ENCODE measurements at places on chromosomes 5 and 9.

DNA sequence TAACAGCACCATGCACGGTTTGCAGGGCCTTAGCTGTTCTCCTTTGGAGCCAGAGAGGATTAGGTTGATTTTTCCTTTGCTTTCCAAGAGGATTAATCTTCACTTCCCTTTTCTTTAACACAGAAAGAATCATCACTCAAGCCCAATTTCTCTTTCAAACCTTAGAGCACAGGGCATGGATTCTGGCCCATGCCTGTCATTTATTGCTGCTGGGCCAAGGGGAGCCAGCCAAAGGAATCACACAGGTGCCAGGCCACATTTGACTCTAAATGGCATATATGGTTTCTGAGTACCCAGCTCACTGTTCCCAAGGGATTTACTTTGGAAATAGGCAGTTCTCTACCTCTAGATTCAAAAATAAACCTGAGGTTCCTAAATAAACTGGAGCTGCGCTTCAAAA, 58.3 kb downstream of the FBXL7 start:
- DNase-seq: no peak

DNA sequence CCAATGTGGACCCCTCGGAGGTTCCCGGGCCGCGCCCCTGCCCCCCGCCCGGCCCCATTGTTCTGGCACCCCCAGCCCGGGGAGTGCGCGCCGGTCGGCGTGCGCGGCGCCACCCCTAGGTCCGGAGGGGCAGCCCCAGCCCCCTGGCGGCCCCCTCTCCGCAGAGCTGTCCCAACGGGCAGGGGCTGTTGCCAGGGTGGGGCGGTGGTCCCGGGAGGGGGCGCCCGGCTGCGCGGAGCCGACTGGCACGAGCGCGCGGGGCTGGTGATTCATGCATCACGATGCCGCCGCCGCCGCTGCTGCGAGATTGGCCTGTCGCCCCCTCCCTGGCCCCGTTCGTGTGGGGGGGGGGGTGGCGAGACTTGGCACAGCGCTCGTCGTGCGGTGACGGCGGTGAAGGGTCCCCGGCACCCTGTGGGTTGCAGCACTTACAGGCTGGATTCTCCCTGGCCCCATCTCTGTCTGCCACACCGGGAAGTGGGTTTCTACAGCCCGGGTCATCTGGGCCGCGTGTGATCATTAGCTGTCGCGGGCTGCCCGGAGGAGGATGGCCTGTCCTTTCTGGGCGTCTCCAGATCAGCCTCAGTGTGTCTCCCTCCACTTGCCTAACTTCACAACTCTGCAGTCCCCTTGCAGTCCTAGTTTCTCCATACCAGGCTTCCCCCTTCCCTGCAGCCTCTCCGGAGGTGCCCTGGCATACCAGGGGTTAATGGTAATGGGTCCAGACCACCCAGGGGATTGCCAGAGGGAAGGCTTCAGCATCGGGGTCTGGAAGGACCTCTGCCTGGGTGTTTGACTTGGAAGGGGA, 858 bp downstream of the NCS1 start:
- DNase-seq: no peak

GRCh38 chr9:134837529-134837928, 43.1 kb upstream of the FCN2 start:
- no peak for DNase-seq

DNA sequence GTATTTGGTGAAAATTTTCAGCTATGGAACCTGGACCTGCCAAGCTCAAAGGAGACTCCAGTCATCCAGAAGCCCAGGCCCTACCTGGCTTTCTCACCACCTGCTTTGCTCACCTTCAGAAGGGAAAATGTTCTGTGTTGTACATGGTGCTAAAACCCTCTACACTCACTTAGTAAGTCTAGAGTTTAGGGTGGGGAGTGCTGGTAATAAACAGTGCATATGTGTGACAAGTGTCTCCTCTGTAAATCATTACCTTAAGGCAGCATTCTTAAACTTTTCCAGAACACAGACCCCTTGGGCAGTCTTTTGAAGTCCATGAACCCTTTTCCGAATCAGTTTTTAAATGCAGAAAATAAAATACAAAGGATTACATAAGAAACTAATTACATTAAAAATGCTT, 248.8 kb upstream of the PIK3R1 start:
- no peak for DNase-seq

GRCh38 chr5:134246771-134247427, 21.0 kb upstream of the PPP2CA start:
- DNase-seq: no peak

DNA sequence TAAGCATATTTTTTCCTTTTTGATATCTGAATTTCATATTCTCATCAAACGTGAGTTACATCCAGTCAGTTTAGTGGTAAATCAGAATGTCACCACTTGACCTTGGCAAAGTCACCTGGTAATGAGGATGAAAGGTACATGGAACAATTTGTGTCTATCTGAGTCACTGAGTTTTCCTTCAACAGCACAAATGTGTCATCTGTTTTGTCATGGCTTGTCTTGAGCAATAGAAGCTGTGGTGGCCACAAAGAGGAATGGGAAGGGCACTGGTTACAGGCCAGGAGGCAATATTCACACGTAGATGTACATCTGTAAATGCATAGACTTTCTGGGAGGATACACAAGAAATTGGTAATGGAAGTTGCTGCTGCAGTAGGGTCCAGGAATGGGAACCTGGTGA, 8.4 kb upstream of the ZNF474 start:
- no peak for DNase-seq

GRCh38 chr9:89038382-89039103, 47.3 kb downstream of the S1PR3 start:
- DNase-seq: no peak

GRCh38 chr5:78587081-78587774, 61.3 kb downstream of the LHFPL2 start:
- no peak for DNase-seq

- DNase-seq: no peak
These were observed 35.4 kb upstream of the CCDC180 start for GRCh38 chr9:97272072-97272471.

DNA sequence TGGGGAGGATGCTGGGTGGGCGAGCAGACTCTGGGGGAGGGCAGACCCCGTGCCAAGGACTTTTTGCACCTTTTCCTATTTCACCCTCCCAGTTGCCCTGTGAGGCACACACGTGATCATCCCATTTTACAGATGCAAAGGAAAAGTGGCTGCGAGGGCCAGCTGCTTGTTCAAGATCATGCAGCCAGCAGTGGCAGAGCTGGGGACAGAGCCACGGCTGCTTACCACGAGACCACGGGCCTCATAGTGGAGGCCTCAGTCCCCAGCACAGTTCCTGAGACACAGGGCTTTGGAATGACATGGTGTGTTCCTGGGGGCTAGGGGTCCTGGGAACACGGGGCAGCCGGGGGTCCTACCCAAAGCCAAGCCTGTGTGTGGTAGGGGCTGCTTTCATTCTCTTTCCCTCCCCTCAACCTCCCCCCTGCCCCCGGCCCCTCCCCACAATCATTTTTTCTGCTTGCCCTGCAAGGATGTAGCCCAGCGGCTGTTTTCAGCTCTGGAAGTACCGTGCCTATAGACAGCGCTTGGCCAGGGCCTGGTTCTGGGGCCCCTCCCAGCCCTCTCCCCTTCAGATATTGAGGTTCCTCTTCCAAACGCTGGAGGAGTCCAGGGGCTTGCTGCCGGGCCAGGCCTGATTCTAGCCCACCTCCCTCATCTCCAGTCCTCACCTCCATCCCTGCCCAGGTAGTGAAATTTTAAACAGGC, 58.5 kb upstream of the IER5L start:
- DNase-seq: no peak

- no peak for DNase-seq
These were observed 141.4 kb downstream of the LRRC70 start for GRCh38 chr5:62720031-62720441.

DNA sequence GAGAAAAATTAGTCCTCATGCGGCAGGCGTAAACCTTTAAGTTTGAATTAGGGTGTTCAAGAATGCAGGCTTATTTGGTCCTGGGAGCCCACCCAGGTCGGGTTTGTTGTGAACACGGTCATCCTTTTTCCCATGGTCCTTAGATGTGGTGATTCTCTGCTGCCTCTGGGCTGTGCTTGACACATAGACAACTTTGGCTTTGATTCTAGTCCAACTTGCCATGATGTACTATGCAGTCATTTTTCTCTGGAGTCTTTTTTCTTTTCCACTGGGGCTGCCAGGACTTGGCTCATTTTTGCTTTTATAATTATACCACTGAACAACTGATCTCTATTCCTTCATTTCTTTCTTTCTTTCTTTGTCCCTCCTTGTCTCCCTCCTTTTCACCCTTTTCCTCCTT, 218.6 kb downstream of the SREK1 start:
- DNase-seq: no peak

- DNase-seq: no peak
These were observed 53.7 kb downstream of the PLAC8L1 start for GRCh38 chr5:146051678-146052077.

DNA sequence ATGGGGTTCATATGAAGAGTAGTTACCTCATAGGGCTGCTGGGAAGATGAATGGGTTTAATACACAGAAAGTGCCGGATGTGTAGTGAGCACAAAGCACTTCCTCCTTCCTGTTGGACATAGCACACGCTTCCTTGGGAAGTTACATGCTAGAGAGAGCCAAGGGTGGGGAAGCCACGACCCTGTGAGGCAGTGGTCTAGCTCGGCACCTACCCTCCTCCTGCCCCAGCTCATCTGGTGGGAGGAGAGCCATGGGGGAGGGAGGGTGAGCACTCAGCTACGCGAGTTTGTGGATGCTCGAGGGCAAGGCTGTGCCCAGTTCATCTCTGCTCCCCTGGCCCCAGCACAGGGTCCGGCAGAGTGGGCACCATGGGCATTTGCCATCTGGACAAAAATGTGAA, 43.6 kb upstream of the NEK6 start:
- no peak for DNase-seq

- DNase-seq: no peak
These were observed 8.3 kb upstream of the CHD1 start for GRCh38 chr5:98936948-98937715.

GRCh38 chr5:168788107-168788506, 208.9 kb upstream of the PANK3 start:
- DNase-seq: no peak

- DNase-seq: no peak
These were observed 23.7 kb upstream of the PDE8B start for GRCh38 chr5:77186652-77187370.

- DNase-seq: no peak
These were observed 25.7 kb downstream of the IL9 start for GRCh38 chr5:135869935-135870334.

DNA sequence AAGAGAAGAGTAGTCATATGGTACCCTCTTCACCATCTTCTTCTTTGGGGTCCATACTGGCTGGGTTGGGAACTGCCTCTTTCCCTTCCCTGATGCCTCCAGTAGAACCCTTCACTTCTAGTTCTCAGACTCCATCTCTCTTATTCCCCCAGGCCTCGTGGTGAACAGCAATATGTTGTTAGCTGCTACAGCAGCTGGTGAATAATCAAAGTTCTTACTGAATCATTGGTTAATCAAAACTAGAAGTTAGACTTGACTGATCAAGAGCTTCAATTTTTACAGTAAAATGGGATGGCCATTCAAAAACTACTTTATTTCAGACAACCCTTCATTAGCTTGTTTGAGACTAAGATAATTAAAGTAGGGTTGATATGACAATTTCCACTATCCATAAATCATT, 190.9 kb upstream of the GNA14 start:
- no peak for DNase-seq

DNA sequence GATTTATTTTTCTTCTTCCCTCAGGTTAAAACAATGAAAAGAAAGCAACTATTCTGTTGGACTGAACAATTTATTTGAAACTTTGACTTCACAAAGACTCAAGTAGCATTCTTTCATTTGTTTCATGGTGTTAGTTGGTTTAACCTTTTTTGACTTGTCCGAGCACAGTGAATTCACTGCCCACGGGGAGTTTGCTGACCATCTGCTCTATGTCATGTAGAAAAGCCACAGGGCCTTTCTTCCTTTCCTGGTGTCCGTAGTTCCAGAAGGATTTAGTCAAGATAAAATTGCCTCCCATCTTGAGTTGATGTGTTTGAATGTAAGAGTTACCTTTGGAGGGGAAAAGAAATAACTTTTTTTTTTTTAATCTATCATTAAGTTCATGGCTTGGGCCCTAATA, 55.1 kb upstream of the ZNF608 start:
- DNase-seq: no peak

- no peak for DNase-seq
These were observed 77.4 kb downstream of the ZNF618 start for GRCh38 chr9:113953531-113953930.

DNA sequence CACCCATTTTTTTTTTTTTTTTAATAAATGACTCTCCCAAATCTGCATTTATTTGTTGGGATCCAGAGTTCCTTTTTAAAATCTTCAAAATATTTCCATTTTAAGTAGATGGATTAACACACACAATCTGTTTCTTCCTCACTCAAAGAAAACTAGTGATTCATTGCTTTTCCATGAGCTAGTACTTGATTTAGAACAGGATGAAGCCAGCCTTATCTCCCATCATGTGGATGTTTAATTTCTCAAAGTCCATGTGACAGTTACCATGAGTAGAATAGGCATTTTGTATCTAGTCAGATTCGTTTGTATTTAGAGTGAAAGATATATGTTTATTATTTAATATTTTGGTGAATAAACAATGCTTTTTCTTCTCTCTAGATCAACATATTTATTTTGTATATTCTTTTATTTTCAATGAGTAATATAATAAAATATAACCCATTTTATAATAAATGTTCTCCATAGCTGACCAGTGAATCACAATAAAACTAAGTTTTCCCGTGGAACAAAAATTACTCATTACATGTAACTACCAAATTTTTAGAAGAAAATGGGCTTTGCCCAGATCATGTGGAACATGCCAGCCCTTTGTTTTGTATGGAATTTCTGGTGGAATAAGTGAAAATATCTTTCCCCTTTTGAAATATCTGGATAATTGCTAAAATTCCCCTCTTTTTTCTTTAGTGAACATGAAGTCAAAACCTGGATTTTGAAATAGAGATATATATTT, 54.9 kb upstream of the RPS23 start:
- DNase-seq: no peak

- no peak for DNase-seq
These were observed 41.0 kb upstream of the EQTN start for GRCh38 chr9:27337833-27338526.

DNA sequence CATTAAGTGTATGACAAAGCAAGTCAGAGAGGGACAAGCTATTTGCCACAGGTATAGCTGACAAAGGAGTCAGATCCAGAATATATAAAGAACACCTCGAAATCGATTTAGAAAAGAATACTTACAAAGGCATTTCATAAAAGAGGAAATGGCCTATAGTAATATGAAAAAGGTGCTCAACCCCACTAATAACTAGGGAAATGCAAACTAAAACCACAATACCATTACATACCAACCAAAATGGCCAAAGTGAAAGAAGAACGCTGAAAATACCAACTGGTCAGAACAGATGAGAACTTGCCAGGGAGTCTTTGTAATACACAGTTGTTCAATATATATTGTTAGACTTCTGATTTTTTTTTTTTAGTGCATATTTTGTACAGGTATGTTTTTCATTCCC, 152.9 kb downstream of the CDC42SE2 start:
- DNase-seq: no peak

DNA sequence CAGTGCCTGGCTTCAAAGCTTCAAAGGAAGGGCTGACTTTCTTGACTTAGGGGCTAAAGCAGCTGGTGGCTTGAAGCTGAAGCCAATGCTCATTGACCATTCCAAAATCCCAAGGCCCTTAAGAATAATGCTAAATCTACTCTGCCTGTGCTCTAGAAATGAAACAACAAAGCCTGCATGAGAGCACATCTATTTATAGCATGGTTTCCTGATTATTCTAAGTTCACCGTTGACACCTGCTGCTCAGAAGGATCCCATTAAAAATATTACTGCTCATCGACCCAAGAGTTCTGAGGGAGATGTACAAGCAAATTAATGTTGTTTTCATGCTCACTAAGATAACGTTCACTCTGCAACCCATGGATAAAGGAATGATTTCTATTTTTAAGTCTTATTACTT, 6.7 kb downstream of the TMEM174 start:
- DNase-seq: no peak

GRCh38 chr9:92736563-92737215, 27.9 kb downstream of the BICD2 start:
- no peak for DNase-seq
